ENCODE measurements at places on chromosomes 16 and 17.

DNA sequence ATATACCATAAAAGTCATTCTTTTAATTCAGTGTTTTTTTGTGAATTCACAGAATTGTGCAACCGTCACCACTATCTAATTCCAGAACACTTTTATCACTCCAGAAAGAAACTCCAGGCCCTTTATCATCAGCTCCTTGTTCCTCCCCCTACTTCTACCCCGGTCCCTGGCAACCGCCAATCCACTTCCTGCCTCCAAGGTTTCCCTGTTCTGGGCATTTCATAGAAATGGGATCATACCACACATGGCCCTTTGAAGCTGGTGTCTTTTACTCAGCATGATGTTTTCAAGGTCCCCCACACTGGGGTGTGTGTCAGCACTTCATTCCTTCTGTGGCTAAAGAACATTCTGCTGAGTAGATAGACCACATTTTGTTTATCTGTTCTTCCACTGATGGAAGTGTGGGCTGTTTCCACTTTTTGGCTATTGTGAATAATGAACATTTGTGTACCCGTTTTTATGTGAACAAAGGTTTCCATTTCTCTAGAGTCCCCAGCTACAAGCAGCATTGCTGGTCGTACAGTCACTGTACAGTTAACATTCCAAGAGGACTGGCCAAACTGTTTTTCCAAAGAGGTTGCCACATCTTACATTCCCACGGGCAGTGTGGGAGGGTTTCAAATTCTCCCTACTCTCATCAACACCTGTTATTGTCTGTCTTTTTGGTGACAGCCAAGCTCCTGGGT is 75.8 kb upstream of the ZNF469 start:
- no peak for DNase-seq

DNA sequence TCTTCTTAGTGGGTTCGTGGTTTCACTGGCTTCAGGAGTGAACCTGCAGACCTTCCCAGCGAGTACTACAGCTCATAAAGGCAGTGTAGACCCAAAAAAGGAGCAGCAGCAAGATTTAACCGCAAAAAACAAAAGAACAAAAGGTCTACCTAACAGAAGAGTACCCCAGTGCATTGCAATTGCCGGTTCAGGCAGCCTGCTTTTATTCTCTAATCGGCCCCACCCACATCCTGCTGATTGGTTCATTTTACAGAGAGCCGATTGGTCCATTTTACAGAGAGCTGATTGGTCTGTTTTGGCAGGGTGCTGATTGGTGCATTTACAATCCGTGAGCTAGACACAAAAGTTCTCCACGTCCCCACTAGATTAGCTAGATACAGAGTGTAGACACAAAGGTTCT is 2.0 kb upstream of the ARRB2 start:
- no peak for DNase-seq

- no peak for DNase-seq
Measured at GRCh38 chr16:53417011-53417410, 17.3 kb upstream of the RBL2 start.

DNA sequence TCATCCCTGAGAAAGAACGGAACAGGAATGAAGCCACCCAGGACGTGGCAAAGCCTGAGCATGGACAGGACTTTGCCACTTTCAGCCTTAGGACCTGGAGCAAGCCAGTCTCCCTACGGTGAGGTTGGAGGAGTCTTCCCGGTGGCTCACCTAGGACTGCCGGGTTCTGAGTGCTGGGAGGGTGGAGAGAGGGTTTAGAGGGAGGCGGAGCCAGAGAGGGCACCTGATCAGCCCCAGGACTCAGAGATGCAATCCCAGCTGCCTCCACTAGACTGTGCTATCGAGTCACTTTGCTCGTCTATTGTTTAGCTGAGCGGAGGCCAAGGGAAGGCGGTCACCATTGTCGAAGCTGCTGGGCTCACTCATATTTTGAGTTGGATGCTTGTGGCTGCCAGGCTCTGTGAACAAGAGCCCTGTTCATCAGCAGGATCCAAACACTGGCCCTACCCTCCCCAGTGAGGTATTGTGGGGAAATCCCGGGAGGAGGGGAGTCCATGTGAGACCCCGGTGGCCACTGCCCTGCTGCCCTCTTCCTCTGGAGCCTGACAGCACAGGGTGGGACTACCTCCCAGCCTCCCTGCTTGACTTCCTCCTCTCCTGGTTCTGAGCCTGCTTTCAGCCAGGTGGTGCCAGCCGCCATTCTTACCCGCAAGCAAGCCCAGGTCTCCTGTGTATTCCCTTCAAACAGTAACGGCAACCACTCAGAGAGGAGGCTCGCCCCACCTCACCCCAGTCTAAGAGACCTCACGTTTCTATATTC is 7.0 kb downstream of the KRT14 start:
- peak; percentile 2 for DNase-seq

DNA sequence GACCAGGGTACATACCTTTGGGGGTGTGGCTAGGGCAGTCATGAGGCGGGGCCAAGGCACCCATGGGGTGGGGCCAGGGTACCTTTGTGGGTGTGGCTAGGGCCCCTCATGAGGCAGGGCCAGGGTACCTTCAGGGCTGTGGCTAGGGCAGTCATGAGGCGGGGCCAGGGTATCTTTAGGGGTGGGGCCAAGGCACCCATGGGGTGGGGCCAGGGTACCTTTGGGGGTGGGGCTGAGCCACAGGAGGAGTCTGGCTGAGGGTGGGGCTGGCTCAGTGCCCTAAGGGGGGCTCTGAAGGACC is 3.5 kb downstream of the GNG13 start:
- DNase-seq = no peak

GRCh38 chr16:65754820-65755691 is 611.4 kb upstream of the CDH5 start:
- DNase-seq = no peak

- DNase-seq = no peak
Measured at GRCh38 chr16:72889616-72890582, 158.0 kb downstream of the ZFHX3 start.

DNA sequence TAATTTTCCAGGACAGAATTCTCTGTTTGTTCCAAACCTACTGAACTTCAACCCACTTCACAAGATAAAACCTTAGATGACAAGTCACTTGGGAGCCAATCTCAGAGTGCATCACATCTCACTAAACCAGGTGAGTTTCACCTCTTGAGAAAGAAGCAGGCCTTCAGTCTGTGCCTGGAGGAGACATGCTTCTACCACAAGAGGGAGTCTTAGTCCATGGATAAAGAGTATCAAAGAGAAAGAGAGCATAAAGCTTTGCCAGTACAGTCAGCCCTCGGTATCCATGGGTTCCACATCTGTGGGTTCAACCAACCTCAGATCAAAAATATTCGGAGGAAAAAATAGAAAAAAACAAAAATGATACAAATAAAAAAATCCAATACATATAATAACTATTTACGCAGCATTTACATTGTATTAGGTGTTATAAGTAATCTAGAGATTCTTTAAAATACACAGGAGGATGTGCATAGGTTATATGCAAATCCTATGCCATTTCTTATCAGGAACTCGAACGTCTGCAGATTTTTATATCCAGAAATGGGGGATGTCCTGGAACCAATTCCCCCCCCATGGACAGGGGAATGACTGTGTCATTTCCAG is 37.7 kb downstream of the DUSP14 start:
- DNase-seq = no peak

DNA sequence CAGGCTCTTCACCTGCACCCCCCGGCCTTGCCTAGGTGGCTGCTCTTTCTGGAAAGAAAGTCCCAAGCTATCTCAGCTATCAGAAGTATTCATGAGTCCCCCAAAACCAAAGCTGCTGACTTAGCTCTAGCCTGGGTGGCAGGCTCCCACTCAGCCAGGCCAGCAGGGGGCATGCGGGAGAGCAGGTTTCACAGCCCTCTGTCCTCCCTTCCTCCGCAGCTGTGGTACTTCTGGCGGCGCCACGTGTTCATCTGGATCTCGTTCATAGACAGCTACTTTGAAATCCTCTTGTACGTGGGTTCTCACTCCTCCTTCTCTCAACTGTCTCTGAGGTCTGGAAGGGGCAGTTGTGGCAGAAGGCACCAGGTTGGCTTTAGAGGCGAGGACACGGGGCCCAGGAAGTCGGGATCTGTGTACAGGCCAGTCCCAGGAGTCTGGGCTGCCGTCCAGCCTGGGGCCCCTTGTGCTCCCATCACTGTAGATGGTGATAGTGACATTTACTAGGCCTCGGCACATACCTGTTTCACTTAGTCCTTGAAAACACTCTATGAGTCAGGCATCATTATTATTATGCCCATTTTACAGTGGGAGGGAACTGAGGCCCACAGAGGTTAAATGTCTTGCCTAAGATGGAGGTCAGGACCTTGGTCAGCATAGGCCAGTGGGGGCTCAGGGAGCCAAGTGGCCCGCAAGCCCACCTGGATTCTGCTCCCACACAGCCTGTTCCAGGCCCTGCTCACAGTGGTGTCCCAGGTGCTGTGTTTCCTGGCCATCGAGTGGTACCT is 12.9 kb downstream of the TRPV2 start:
- peak; percentile 22 for DNase-seq

- no peak for DNase-seq
Measured at GRCh38 chr17:60102632-60103096, 23.9 kb upstream of the HEATR6 start.

DNA sequence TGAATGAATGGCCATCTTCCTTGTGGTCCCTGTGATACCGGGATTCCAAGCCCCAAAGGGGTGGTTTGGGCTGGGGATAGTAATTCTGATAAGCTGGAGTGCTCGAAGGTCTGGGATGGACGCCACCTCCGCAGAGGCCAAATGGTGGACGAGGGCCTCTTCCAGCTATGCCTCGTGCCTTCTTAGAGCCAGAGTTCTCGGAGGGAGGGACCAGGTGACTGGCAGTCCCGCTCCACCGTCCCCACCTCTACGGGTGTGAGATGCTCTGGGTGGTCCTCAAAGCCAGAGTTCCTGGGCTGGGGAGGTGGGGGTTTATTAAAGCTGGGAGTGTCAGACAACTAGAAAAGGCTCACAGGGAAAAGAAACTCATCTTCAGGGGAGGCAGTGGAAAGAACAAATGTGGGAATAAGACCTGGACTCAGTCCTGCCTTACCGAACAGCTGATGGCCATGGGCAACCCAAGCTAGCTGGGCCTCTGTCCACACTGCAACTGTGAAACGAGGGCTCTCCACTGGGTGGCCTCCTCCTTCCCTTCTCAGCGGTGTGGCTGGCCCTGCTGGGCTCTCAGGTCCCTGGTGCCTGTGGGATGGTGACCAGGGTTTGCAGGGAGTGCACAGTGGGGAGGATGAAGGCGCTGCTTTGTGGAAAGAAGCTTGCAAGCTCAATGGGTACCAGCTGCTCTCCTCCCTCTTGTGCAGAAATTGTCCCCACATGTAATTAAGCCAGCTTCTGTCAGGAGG is 75.2 kb downstream of the N4BP1 start:
- no peak for DNase-seq

DNA sequence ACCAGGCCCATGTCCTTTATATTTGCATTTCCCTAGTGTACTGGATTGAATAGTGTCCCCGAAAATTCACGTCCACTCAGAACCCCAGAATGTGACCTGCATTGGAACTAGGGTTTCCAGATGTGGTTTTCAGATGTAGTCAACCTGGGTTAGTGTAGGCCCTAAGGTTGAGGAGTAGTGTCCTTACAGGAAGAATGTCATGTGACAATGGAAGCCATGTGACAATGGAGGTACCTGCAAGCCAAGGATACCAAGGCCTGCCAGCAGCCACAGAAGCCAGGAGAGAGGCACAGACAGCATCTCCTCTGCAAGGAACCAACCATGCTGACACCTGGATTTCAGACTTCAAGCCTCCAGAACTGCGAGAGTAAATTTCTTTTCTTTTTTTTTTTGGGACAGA is 5.2 kb upstream of the PRR15L start:
- no peak for DNase-seq

GRCh38 chr16:54890381-54890780 is 40.3 kb upstream of the IRX5 start:
- DNase-seq = no peak

DNA sequence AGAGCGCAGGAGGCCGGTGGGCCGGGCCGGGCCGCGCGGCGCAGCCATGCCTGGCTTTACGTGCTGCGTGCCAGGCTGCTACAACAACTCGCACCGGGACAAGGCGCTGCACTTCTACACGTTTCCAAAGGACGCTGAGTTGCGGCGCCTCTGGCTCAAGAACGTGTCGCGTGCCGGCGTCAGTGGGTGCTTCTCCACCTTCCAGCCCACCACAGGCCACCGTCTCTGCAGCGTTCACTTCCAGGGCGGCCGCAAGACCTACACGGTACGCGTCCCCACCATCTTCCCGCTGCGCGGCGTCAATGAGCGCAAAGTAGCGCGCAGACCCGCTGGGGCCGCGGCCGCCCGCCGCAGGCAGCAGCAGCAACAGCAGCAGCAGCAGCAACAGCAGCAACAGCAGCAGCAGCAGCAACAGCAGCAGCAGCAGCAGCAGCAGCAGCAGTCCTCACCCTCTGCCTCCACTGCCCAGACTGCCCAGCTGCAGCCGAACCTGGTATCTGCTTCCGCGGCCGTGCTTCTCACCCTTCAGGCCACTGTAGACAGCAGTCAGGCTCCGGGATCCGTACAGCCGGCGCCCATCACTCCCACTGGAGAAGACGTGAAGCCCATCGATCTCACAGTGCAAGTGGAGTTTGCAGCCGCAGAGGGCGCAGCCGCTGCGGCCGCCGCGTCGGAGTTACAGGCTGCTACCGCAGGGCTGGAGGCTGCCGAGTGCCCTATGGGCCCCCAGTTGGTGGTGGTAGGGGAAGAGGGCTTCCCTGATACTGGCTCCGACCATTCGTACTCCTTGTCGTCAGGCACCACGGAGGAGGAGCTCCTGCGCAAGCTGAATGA is 606 bp downstream of the THAP11 start:
- DNase-seq = peak; percentile 27

- no peak for DNase-seq
Measured at GRCh38 chr17:42065201-42065600, 14.8 kb upstream of the C17orf113 start.

DNA sequence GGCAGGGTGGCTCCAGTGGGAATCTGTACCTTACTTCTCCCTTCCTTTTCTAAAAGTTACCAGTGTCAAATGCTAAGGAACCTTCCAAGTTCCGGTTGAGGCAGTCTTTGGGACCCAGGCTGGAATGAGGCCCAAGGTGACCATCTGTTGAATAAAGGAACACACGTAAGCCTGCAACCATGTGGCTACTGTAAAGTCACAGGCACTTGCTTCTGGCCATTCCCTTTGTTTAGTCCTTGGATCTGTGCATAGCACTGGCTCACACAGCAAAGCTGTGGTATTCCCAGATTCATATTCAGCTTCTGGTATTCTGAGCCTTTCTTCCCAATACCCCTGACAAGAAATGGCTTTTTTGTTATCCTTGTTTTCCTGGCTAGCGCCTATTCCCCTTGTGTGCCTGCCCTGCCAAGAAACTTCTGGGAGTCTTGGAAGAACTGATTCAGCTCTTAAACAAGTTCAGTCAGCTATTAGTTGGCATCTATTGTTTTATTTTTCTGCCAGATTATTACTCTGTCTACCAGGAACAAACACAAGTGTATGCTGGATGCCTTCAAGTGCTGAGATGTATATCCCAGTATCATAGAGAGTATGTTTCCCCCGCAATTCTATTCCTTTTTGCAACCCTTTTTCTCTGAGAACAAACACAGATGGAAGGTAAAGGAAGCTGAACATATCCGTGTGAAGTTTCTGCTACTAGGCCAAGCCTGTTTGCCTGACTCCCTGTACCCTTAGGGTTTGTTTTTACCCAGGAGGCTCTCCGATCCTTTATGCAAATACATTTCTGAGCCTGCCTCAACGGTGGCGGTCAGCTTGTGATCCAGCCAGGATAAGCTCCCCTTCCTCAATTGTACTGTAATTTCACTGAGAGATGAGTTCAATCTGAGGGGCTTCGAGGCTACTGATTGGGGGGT is 13.2 kb downstream of the TMEM238L start:
- DNase-seq = no peak
